ENCODE measurements at places on chromosomes 3 and 15.

GRCh38 chr3:42438193-42438592, 27.8 kb upstream of the LYZL4 start:
- no peak for DNase-seq

DNA sequence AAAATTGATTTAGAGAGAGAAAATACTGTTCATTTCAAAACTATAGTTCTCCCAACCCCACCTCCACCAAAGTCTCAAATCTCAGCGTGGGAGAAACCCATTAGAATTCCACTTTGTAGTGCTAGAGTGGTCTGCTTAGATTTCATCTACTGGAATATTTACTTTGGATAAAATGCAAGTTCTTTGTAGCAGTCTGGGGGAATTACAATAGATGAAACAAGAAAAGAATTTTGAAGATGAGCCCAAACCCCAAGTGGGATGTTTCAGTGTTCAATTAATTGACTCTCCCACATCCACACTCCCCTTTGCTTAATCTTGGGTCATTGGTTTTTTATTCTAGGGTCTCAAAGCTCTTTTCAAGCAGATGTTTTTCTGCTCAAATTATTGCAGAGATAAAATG, 97.8 kb downstream of the RPL22L1 start:
- DNase-seq = no peak

- DNase-seq = no peak
Observed at GRCh38 chr3:10770547-10770946, 45.5 kb upstream of the SLC6A11 start.

GRCh38 chr3:22007368-22007767, 256.4 kb upstream of the ZNF385D start:
- DNase-seq = no peak

GRCh38 chr3:46667061-46667621, 26.3 kb downstream of the ALS2CL start:
- DNase-seq = no peak
